Retina (tissue), 1 donor: ENCODE measurements at places on chromosomes 12 and 14.

DNA sequence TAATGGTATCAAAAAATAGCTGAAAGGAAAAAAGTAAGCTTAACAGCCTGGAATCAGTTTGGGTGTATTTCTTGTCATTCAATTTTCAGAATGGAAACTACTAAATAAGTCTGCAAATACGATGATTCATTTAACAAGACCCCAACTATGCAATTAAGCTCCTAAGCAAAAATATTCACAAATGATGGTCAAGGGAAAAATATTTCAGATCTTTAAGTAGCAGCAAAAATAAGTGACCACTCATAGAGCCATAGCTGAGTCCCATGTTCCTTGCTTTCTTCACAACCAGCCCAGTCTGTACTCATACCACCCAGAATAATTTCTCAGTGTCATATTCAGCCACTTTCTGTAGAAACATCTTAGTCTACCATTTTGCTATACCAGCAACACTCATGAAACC lies 185.4 kb downstream of the PPM1H start:
- DNase-seq: no peak

- DNase-seq: peak; percentile 68
These were observed 12.2 kb downstream of the CCDC175 start for GRCh38 chr14:59564366-59564765.

DNA sequence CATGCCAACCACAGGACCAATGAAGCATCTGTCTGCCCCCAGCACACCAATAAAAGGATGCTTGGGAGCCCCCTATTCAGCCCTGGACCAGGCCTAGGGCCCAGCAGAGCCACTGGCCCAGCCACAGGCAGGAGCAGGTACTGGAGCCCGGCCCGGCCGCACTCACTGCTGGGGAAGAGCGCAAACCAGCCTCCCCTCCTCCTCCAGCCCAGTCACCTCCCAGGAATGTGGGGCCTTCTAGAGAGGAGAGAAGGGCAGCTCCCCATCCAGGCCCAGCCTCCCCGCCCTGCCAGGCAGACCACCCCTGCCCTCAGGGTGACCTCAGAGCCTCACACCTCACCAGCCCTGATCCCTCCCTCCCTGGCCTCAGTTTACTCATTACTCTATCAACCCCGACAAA lies 56.2 kb downstream of the CCNK start:
- DNase-seq: no peak

- no peak for DNase-seq
These were observed 114.5 kb upstream of the NPAS3 start for GRCh38 chr14:32824195-32824594.

- no peak for DNase-seq
These were observed 46.8 kb downstream of the RNF34 start for GRCh38 chr12:121446750-121447149.

- no peak for DNase-seq
These were observed 360.4 kb downstream of the PCNX1 start for GRCh38 chr14:71267691-71268090.
